ENCODE measurements at places on chromosomes 16 and 17.
A peak's percentile ranks its signal among the peaks of the same experiment; 100 is the strongest.

DNA sequence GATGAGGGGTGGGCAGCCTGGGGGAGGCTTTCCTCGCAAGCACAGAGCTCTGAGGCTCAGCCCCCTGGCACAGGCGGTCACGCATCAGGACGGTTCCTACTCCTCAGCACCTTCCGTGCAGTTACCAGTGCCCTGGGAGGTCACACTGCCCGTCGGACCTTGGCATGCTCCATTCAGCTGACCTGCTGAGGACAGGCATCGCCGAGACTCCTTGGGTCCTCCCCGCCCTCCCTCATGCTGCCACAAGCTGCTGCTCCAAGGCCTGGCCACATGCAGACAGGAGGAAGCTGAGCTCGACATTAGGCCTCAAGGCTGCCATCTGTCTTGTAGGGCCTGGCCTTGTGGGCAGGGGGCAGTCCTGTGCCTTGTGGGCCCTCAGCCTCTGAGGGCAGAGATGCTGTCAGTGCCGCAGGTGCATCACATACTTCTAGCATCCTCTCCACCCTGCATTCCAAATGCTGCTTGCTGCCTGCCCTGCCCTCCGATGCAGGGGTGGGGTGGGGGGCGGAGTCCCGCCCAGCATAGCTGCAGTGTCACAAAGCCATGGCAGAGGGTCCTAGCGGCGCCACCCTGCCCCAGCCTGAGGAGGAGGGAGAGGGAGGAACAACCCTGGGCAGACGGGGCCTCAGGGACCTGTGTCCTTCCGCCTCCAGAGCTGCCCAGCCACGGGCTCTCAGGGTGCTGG, 9.3 kb downstream of the C16orf90 start:
- no peak for DNase-seq

GRCh38 chr16:57628783-57629293, 408 bp downstream of the ADGRG1 start:
- no peak for DNase-seq

DNA sequence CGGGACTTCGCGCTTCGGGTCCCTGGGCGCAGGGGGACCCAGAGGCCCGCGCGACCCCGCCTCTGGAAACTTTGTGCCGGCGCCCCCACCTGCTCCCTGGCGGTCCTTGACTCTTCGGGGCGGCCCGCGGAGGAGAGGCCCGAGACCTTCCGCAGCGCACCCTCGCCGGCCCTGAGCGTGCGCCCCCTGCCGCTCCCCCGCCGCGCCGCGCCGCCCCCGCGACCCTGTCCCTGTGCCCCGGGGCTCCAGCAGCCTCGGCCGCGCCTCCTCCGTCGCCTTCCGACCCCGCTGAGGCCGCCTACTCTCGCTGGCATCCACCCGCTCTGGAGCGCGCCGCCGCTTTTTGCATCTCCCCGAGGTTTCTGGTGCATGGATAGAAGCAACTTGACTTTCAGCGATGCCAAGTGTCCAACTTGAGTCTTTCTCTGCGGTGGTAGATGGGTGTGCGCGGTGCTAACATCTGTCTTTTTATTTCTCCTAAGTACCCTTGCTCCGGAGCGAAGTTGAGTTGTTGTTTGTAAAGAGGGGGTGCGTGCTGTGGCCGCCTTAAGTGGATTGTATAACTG, 414 bp downstream of the DUSP14 start:
- peak; percentile 73 for DNase-seq

GRCh38 chr16:85416228-85417109, 196.7 kb upstream of the GSE1 start:
- DNase-seq = peak; percentile 58

- DNase-seq = no peak
These were observed at the start of gene SYCE1L for GRCh38 chr16:77199211-77199610. SYCE1L (plus strand) TSS chr16:77199408; CDS start chr16:77199452, 44 bp downstream.

GRCh38 chr17:18377437-18378204, at the start of gene EVPLL:
EVPLL (plus strand) TSS chr17:18377778; CDS start chr17:18380938, 3,160 bp downstream.
- DNase-seq = no peak

DNA sequence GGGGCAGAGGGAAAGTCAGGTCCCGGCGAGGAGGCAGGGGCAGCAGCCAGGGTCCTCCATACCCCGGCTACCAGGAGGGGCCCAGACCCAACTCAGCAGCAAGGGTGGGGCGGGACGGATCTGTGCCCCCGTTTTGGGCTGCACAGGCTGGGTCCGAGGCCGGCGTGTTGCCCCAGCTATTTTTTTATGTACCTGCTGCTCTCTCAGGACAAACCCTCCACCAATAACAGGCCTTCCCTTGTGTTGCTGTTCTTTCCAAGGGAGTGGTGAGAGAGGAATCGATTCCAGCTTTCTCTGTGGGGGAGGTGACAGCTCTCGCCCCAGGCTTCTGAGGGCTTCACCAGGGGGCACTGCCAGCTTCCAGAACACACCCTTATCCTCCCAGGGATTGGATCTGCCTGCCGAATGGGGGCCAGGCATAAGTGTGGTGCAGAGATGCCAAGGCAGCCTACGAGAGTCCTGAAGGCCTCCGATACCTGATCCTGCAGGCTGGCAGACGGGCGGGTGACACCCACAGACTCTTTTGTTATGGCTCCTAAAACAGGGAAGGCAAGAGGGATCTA, 22.3 kb downstream of the RTN4RL1 start:
- no peak for DNase-seq

DNA sequence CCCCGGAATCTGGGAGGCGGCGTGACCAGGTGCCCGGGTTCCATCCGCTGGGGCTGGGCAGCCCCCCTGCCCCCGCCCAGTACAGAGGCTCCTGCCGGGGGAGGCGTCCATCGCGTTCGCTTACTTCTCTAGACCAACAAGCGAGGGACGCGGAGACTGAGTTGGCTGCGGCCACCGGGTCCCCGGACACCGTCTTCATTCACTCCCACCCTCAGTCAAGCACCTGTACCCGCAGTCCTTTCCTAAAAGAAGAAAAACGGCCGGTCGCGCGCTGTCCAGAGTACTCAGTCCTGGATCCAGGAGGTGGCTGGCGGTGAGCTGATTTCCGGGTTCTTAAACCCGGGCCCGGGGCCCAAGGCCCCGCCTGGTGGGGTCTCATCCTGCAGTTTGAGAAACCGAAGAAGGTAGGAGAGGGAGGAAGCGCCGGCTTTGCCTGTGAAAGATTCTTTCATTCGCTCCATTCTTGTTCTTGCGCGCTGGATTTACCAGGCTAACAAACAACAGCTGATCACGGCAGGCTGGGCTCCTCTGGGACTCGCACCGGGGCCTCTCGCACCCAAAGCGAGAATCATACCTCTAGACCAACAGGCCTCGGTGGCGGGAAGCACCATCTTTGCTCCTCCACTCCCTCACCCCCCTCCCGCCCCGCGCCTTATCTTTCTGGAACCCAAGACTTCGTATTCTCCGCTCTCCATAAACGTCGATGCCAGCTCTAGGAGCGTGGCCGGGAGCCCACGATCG, 17.4 kb upstream of the OR1F1 start:
- no peak for DNase-seq

- DNase-seq = peak; percentile 40
These were observed 785 bp downstream of the NME3 start for GRCh38 chr16:1770328-1771187.

GRCh38 chr17:54967621-54968261, 713 bp downstream of the COX11 start:
- DNase-seq = no peak

GRCh38 chr17:39084558-39084957, 66.9 kb downstream of the PLXDC1 start:
- DNase-seq = no peak

GRCh38 chr17:63519972-63520882, 2.9 kb upstream of the KCNH6 start:
- DNase-seq = no peak

- no peak for DNase-seq
These were observed 100.1 kb downstream of the RAB11FIP4 start for GRCh38 chr17:31491376-31492131.

- DNase-seq = peak; percentile 58
These were observed 36.2 kb downstream of the USP10 start for GRCh38 chr16:84735849-84736586.

GRCh38 chr16:64865069-64865696, 256.7 kb downstream of the CDH11 start:
- DNase-seq = no peak

GRCh38 chr16:22843856-22844255, 29.9 kb downstream of the HS3ST2 start:
- no peak for DNase-seq

DNA sequence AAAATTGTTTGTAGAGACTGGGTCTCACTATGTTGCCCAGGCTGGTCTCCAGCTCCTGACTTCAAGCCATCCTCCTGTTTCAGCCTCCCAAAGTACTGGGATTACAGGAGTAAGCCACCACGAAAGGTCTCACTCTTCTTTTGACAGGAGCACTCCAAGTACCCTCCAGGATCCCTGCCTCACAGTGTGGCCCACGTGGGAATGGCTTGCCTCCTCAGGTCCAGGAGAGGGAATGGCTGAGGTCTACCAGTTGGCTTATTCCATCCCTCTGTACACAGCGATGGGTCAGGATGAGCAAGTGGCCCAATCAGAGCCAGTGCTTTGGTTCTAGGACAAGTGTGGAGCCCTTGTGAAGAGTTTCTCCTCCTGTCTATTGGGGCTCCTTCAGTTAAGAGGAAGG, 73.7 kb upstream of the ZNF423 start:
- DNase-seq = no peak

GRCh38 chr16:89795676-89796075, 20.8 kb downstream of the FANCA start:
- no peak for DNase-seq

DNA sequence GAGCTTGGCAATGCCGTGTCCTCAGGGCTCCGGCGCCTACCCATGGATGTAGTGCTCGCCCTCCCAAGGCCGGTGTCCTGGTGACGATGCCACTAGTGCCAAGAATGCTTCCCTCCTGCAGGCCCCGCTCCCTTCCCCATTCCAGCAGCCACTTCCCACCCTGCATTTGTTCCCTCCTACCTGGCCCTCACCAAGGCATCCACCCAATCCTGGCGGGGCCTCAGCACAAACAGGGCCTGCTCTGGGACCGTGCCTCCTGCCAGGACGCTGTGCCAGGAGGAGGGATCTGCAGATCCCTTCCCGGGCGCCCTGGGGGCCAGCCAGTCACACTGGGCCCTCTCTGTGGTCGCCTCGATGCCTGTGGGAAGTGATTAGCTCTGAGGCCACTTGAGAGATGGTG, 25.1 kb downstream of the ABR start:
- no peak for DNase-seq

DNA sequence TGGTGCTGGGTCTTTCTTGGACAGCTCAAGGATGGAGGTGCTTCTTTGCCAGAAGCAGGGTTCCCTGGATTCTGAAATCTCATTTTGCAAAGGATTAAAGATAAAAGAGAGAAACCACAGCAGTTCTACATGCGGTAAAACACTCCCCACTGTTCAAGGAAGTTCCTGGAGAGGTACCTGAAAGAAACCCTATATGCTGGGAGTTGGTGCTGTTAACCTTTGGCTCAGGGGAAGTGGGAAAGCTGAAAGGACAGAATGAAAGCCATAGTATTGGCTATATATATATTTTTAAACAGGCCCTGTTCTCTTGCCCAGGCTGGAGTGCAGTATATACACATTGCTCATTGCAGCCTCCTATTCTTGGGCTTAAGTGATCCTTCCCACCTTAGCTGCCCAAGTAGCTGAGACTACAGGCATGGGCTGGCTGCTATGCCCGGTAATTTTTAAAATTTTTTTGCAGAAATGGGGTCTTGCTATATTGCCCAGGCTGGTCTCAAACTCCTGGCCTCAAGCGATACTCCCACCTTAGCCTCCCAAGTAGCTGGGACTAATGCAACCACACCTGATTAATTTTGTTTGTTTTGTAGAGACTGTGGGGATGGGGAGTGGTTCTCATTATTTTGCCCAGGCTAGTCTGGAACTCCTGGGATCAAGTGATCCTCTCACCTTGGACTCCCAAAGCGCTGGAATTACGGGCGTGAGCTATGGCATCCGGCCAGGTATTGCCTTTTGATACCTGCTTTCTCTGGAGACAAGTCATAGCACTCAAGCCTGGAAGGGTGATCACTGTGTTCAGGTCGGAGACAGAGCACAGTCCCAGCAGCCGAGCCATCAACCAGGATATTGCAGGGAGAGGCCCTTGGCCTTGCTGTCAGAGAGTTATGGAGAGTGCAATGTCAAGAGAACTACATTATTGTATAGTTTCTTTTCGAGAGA, 55.2 kb downstream of the MSI2 start:
- DNase-seq = no peak

DNA sequence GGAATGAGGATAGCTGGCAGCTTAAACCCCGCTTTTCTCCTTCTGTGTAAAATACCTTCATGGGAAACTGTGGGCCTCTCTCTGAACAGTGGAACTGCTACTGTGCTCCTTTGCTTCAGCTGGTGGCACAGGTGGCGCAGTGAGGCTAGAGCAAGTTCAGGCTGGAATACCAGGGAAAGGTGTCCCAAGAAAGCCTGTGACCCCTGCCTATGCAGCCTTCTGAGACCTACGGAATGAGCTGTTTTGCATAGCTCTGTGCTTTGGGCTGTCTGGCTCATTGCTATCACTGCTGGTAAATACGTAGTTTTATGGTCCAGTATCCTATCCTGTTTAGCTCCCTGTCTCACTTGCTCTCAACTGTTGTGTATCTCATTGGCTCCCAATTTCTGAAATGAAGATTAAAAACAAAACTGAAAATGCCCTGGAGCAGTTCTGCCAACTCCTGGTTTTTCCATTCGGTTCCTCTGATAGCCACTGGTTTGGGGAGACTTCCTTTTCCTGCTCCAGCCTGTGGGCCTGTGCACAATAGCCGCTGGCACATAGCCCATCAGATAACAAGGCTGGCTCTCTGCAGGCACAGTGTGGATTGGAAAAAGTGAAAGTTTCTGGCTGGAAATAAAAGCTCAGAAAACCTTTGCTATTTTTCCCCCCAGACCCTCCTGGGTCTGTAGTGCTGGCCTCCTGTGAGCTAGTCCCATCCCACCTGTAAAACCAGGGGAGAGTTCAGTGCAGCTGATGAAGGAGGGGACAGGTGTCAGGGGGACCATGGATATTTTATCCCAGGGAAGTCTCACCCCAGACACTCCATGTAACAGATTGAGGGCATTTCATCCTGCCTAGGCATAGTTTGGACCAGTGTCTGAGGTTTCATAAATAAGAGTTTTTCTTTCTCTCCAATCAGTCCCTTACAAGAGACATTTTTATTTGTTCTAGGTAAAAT, 24.0 kb downstream of the LIMD2 start:
- DNase-seq = no peak
